ENCODE measurements at places on chromosomes 16 and 17.
A peak's percentile ranks its signal among the peaks of the same experiment; 100 is the strongest.

- no peak for DNase-seq
These were observed 87.2 kb downstream of the NOG start for GRCh38 chr17:56680676-56681075.

GRCh38 chr17:59492091-59492451 is 73.3 kb upstream of the DHX40 start:
- no peak for DNase-seq

GRCh38 chr16:25729188-25729915 is 37.6 kb downstream of the HS3ST4 start:
- no peak for DNase-seq

GRCh38 chr17:69175262-69175624 is 33.5 kb upstream of the ABCA6 start:
- DNase-seq, result no peak

- DNase-seq, result no peak
These were observed 6.5 kb upstream of the CCL23 start for GRCh38 chr17:36024106-36024869.

- no peak for DNase-seq
These were observed 37.5 kb downstream of the IL21R start for GRCh38 chr16:27439271-27440018.

- DNase-seq, result no peak
These were observed 1403.8 kb upstream of the GOT2 start for GRCh38 chr16:60137891-60138290.

GRCh38 chr16:86520317-86521210 is 10.2 kb downstream of the FOXF1 start:
- DNase-seq, result no peak

DNA sequence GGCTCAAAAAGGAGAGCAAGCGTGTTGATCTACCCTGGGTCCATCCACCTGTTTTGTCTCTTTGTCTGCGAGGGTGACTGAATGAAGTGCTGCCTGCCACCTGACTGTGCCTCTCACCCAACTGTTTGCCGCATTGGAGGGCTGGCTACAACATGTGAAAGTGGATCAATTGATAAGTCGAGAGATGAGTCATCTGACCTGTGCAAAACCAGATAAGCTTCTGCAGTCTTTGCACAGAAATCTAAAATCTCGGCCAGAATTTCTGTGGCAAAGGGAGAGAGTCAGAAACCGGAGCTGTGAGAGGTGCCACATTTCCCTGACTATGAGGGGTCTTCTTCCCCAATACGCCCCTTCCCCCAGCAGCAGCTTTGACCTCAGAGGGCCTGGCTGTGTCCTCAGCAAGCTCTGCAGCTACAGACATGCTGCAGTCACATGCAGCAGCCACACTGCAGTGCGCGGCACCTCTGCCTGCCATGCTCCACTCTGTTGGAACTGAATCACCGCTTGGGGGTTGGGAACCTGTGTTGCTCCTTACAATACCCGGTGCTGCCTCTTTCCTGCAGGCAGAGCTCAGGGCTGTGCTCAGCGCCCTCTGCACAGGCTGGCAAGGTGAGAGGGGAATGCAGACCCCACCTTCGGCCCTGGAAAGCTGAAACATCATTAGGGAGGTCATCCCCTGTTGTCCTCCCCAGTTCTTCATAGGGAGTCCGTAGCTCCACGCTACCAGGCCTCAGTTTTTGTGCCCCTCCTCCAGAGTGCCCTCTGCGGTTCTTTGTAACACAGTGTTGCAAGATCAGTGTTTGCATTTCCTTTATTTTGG is 16.2 kb upstream of the HAS3 start:
- peak; percentile 76 for DNase-seq

DNA sequence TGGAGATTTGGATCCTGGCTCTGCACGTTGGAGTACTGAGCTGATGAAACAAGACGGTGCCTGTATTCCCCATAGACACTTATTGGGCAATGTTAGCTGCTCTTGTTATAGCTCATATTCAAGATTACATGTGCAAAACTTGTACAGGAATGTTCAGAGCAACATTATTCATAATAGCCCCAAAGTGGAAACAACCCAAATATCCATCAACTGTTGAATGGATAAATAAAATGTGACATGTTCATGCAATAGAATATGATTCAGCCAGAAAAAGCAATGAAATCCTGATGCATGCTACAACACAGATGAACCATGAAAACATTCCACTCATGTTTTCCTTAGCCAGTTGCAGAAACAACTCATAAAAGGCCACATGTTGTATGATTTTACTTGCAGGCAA is 5.7 kb upstream of the SDR42E1 start:
- DNase-seq, result no peak

GRCh38 chr17:12301551-12301950 is 280.9 kb downstream of the MAP2K4 start:
- DNase-seq, result no peak
